Calu3 (cell line): ENCODE measurements at places on chromosomes 12 and 14. TPM values are rescaled to one million over a fixed set of nuclear protein-coding genes. Genes with fewer than 3 reads are reported as not detected.

Gene RNF212B
- total RNA-seq: not detected in 2 replicates

- no peak for DNase-seq
Observed at GRCh38 chr12:56274299-56274698, 7.6 kb downstream of the COQ10A start.

Gene CRACR2A
- total RNA-seq: 9.5 and 11.1 TPM in 2 replicates

Gene CD4
- not detected in 2 replicates for total RNA-seq

Gene TMPRSS12
- total RNA-seq: not detected in 2 replicates
